ENCODE measurements at places on chromosomes 7 and 10.

DNA sequence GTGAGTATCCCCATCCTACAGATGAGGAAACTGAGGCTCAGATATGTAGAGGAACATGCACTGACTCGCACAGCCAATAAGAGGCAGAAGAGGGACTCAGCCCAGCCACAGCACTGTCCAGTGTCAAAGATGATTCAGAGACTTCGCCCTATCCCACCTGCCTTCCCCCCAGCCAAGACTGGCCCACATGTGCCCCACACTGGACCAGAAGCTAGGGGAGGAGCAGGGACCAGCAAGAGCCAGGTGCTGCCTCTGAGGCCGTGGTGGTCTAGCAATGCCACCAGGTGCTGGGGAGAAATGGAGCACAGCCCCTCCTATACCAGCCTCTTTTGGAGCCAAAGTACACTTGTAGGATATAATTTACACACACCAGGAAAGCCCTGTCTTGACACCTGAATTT, 22.3 kb downstream of the GRID1 start:
- no peak for DNase-seq

GRCh38 chr10:71187600-71187999, 24.8 kb upstream of the UNC5B start:
- DNase-seq: no peak

- no peak for DNase-seq
These were observed 187.8 kb downstream of the GNAT3 start for GRCh38 chr7:80324032-80324431.

GRCh38 chr7:68789597-68789996, 808.7 kb upstream of the AUTS2 start:
- DNase-seq: no peak

DNA sequence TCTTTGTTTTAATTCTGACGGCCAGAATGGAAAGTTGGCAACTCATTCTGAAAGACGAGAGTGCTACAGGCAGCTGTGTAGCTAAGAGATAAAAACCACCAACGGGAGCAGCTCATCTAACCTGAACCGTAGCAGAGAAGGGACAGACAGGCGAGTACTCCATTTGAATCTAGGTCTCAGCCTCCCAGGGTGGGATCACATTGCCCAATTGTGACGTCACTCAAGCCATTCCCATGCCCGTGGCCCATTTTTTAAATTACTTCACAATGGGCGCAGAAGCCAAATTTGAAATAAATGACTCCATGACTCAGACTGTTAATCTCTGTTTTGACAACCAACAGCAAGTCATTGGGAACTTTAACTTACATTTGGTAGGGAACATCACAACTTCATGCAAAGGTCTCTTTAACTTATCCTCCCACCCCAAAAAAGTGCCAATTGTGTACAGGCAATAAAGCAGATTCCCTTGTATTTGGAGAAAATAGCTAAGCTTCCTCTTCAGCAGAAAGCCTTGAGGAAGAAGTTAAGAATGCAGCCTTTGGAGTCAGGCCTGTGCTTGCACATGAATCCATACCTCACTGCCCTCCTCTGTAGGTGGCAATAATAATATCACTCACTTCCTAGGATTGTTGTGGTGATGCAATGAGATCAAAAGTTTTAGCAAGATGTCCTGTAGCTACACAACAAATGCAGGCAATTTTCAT, 93.2 kb upstream of the KIF5B start:
- peak; percentile 29 for DNase-seq

- no peak for DNase-seq
These were observed 590.6 kb upstream of the C7orf33 start for GRCh38 chr7:147999962-148000361.

GRCh38 chr7:107948645-107949442, 54.1 kb downstream of the LAMB1 start:
- DNase-seq: no peak

DNA sequence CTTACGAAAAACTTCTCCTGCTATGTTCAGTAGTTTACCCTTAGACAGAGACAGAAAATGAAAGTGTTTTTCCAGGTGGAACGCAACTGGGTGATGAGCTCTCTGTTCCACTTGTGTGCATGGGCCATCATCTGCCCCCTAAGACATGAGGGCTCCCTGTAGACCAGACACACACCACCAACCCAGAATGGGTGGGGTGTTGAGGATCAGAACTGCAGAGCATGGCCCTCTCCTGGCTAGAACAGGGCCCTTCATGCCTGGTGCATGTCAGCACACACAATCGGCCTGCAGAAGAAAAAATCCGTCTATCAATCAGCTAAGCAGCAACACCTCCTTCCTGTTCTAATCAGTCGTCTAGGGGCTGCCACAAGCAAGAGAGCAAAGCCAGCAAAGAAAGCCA, 186.2 kb upstream of the INHBA start:
- DNase-seq: peak; percentile 14

All from GM06990 (cell line).